ENCODE measurements at places on chromosomes 7 and 10.

DNA sequence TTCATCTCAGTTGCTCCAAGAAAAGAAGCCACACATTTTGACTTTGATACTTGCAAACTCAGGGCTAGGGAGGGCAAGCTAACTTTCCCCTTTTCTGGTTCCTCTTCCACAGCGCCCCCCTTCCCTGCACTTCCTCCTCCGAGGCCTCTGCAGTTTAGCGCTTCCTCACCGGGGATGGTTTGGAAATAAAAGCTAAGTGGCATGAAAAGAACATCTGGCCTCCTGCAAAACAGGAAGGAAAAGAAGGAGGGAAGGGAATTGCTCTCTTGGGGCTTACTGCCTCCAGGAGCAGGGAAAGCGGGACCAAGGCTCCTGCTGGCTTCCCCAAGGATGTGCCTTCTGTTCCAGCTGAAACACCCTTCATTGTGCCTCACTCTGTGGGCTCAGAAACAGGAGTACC, 42.3 kb downstream of the PRKCQ start:
- no peak for DNase-seq

DNA sequence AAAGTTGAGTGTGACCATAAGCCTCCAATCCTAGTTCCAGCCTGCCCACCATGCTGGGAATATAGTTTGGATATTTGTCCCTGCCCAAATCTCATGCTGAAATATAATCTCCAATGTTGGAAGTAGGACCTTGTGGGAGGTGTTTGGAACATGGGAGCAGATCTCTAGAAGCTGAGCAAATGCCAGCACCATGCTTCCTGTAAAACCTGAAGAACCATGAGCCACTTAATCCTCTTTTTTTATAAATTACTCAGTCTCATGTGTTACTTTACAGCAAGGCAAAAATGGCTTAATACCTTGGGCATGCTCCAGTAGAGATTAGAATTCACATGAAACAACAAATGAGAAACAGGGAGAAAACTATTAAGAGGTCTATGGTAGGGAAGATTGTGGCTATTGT, 27.2 kb downstream of the STEAP1 start:
- no peak for DNase-seq

GRCh38 chr10:57593983-57594573, 673.6 kb downstream of the IPMK start:
- DNase-seq, result no peak

- no peak for DNase-seq
These were observed 60.1 kb upstream of the CARD11 start for GRCh38 chr7:3103614-3104398.

DNA sequence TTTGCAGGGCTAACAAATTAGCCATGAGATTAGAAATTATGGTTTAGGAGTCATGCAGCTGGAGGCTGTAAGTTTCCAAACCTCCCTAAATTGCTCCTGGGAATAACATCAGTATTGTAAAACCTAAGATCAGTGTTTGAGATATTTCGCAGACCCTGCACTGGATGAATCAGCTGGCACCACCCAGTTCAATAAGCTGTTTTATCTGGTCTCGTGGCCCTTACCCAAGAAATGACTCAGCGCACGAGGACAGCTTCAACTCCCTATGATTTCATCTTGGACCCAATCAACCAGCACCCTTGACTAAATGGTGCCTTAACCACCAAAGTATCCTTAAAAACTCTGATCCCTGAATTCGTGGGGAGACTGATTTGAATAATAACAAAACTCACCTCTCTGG, 482.0 kb upstream of the PCDH15 start:
- DNase-seq, result no peak

GRCh38 chr10:53256623-53257022, 484.0 kb upstream of the MBL2 start:
- no peak for DNase-seq

Measured in caudate nucleus (tissue), 63 donors.